ENCODE measurements at places on chromosomes 13 and 19.

GRCh38 chr13:96946709-96947311, 47.5 kb downstream of the OXGR1 start:
- DNase-seq: no peak

DNA sequence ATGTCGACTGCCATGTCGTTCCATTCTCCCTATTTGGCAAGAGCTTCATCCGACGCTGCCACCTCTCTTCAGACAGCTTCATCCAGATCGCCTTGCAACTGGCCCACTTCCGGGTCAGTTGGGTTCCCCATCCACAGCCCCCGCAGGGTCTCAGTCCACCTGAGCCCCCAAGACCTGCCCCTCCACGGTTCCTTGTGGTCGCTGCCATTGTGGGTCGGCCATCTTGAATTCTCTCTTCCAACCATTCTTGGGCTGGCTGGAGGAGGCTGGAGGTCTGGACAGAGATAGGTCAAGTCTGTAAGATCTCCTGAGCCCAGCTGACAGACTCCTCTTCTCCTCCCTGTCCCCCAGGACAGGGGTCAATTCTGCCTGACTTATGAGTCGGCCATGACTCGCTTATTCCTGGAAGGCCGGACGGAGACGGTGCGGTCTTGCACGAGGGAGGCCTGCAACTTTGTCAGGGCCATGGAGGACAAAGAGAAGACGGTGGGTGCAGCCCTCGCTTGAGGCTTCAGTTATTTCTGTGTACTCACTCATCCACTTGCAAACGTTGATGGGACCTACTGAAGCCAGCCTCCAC, 19.5 kb downstream of the CPT1C start:
- DNase-seq: no peak

- DNase-seq: peak; percentile 24
Measured at GRCh38 chr19:33239223-33239975, 13.7 kb upstream of the SLC7A10 start.

DNA sequence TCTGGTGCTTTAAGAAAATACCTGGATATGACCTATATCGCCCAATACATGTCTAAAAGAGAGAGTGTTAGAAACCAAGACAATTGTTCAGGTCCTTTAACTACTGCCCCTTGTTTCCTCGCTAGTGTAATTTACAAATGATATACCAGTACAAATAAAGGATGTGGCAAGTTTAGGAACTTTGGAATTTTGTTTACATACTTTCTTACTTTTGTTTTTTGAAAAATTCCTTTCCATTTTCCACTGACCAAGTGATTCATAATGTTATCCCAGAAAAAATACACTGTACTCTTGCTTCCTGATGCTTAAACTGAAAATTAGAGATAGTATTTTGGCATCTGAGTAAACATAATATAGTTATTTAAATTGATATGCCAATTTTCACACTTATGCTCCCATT, 96.8 kb upstream of the CSNK1A1L start:
- no peak for DNase-seq

DNA sequence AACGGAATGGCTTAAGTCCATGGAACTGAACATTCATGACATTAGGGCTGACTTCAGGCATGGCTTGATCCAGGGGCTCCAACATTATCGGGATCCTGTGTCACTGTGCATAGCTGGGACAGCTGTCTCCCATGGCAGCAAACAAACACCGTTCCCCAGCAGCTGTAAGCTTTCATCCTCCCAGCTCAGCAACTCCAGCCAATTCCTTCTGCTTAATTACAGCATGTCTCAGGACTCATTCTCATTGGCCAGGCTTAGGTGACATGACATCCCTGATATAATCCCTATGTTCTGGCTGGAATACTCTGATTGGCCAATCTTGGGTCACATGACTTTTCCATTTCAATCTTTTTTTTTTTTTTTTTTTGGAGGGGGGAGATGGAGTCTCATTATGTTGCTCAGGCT, 10.9 kb upstream of the TLE5 start:
- DNase-seq: no peak

- no peak for DNase-seq
Measured at GRCh38 chr19:2199215-2199614, 35.5 kb downstream of the DOT1L start.

DNA sequence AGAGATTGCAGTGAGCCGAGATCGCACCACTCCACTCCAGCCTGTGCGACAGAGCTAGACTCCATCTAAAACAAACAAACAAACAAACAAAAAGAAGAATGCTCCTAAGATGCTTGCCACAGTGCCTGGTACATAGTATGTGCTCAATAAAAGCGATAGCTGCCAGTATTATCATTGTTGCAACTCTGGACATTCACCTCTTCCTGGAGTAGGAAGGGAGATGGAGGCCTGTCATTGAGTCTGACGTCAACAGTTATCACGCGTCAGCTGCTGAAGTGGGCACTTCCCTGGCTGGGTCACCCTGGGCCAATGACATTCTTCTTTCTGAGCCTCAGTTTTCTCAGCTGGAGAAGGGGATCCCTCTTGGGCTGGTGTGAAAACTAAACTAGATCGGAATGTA, 4.2 kb upstream of the PLAUR start:
- DNase-seq: no peak

- no peak for DNase-seq
Measured at GRCh38 chr13:99471221-99472121, 29.8 kb upstream of the TM9SF2 start.

- DNase-seq: no peak
Measured at GRCh38 chr13:20796791-20797508, 23.2 kb upstream of the EEF1AKMT1 start.

GRCh38 chr19:54644056-54644455, 13.8 kb downstream of the LILRB1 start:
- DNase-seq: no peak

GRCh38 chr13:110471156-110471832, 90.2 kb downstream of the RAB20 start:
- DNase-seq: no peak

Measured in CD4-positive, alpha-beta T cell treated with Interleukin-2 at 100 ng/mL for 4 hours (primary cell).